NCI-H1105 (cell line): ENCODE measurements at places on chromosomes 3 and 15.
A peak's percentile ranks its signal among the peaks of the same experiment; 100 is the strongest.

GRCh38 chr15:82663186-82663600, 16.0 kb upstream of the CPEB1 start:
- no peak for DNase-seq

- DNase-seq: no peak
These were observed 5.9 kb downstream of the FLNB start for GRCh38 chr3:58013973-58014649.

GRCh38 chr3:52106951-52107611, 47.1 kb downstream of the POC1A start:
- no peak for DNase-seq

GRCh38 chr3:157119369-157119951, 40.5 kb downstream of the CCNL1 start:
- DNase-seq: no peak

DNA sequence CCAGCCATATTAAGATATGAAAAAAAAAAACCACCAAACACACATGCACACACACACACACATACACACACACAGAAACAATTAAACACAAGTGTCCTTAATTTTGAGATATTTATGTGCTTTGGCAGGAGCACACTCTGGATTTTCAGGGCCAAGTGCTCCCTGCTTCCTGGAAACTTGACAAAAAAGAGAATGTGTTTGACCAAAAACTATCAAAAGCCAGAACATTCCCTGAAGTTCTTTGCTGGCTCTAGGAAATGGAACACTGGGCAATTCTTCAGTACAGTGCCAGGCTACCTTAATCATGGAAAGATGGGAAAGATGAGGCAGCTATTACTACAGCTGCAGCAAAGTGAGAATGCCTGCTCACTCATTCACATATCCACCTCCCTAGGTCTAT, 44.6 kb downstream of the P3H2 start:
- DNase-seq: no peak

DNA sequence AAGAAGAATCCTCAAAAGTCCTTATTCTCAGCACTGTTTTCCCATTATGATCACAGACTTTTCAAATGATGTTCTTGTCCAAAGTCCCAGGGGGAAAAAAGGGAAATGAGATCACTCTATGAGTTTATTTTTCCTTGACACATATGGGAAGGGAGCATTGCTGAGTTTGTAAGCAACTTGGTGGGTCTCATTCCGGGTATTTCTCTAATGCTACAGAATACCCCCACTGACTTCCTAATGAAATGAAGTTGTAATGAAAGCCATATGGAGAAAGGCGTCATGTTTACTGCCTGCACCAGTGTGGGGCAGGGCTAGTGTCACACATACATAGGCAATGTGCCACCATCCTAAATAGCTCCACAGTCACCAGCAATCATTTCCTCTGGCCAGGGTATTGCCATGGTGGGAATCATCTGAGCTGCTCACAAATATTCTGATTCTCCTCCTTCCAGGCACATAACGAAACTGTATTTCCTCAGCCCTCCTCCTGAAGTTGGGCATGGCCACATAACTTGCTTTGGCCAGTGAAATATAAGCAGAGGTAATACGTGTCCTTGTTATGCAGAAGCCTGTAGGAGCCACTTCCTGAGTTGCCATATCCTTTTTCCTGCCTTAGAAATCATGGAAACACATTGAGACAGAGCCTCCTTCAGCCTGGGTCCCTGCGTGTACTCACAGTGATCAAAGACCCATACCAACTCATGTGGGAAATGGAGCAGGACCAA, 41.0 kb upstream of the C15orf61 start:
- no peak for DNase-seq

GRCh38 chr3:15495461-15496340, 25.8 kb downstream of the COLQ start:
- no peak for DNase-seq

GRCh38 chr15:66670762-66671580, 31.1 kb upstream of the SMAD6 start:
- DNase-seq: no peak

GRCh38 chr15:63818191-63818590, 15.6 kb downstream of the HERC1 start:
- no peak for DNase-seq

DNA sequence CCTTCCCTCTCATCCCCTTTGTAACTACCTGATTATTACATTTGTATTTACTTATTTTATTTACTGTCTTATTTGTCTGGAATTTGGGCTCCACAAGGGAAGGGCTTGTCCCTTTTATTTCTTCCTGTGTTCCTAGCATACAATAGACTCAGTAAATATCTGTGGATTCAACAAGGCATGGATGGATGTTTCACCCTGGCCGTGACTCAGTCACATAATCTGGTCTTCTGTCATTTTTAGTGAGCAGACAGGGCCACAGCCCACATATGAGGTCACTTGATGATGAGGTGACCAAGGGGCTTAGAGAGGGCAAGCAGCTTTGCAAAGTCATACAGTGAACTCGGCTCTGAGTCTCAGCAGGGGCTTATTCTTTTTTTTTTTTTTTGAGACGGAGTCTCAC, 7.8 kb upstream of the DAG1 start:
- DNase-seq: no peak

DNA sequence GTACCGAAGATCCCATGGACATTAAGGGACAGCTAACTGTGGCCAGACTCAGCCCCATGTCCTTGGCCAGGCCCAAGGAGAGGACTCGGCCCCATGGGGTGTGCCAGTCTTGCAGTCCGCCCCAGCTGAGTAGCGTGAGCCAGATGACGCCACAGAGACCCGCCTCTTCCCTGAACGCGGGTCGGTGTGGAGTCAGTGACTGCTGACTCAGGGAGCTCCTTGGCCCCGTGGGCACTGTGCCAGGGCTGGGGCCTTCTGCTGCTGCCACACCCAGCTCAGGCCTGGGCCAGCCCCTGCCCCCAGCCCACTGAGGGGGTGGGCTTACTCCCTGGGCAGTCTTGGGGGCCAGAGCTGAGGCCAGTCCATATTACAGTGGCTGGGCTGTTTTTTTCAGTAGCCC, 52.8 kb downstream of the PLXNA1 start:
- no peak for DNase-seq

DNA sequence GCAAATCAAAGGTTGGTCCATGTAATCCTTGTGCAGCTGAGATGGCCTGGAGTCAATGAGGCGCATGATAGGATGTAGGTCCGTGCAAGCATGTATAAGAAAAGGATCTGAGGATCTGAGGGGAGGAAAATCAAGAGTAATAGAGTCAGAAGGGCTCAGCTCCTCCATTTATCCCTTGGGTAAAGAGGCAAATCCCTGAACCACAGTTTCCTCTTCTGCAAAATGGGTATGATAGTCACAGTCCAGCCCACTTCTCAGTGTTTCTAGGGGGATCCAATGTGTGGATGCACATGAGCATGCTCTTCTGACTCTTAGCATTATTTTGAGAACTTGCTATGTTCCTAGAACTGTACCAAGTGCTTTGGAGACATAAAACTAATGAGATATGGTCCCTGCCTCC, 67.9 kb downstream of the BFSP2 start:
- DNase-seq: no peak

- DNase-seq: peak; percentile 77
These were observed 688.3 kb upstream of the LMCD1 start for GRCh38 chr3:7813365-7813764.

DNA sequence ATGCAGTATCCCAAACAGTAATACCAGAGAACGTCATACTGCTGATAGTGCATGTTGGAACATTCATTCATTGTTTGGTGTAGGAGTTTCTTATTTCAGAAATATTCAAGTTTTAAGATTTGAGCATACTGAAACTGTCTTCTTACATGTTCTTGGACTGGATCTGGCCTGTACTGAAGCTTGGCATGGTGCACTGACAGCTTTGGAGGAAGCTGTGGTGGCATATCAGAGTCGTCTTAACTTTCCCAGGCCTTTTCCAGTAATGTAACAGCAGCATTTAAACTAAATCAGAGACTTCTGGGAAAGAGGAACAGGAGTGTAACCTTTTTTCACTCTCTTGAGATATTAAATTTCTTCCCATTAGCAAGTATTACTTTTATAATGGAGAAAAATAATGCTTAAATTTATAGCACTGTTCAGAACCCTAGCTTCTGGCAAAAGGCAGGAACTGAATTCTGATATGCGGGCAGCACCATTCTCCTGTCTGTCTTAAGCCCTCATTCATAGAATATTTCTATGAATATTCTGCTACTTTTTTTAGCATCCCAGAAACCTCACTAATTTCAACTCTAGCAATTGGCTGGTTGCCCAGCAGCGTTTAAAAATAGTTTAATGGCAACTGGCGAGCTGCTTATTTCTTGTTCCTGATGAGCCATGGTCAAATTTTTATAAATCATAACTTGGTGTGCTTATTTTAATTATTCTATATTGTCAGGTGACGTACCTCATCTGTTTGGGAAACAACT, 31.1 kb downstream of the DNAJC13 start:
- peak; percentile 14 for DNase-seq

GRCh38 chr3:194103983-194104751, 31.8 kb upstream of the HES1 start:
- DNase-seq: peak; percentile 34

DNA sequence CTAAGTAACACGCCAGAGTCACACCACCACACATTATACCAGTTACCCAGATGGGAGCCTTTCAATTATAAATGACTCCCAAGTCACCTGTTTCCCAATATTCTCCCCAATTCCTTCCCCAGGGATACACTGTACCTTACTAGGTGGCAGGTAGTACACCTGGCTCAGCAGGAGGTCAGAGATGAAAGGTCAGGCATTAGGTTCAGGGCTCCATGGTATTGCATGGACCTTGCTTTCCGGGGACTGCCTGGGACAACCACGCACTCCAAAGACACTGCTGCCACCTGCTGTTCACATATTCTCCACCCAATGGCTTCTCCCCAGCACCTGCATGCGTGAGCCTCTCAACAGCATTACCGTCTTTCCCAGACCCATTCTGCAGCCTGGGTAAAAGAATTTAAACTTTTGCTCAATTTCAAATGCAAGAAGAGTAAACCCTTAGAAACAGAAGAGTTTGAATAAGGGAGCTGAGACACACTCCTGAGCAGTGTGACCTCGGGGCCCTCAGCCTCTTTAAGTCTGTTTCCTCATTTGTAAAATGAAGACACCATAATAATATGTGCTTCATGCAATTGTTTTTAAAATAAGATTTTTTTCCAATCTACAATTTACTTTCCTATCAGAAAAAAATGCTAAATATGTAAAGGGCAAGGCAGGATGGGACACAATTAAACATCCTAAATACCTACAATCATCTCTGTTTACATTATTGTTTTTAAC, 28.0 kb upstream of the LACTB start:
- peak; percentile 77 for DNase-seq

DNA sequence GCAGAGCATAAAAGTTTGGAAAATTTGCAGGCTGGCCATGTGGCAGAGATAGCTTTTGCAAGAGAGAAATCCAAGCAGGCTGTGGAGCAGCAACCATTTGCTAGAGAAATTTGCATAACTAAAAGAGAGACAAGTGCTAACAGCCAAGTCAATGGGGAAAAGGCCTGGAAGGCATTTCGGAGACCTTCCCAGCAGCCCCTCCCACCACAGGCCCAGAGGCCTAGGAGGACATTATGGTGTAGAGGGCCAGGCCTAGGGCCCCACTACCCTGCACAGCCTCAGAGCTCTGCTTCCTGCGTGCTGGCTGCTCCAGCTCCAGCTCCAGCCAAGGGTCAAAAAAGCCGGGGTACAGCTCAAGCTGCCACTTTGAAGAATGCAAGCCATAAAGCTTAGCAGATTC, 82.7 kb downstream of the MYO5A start:
- no peak for DNase-seq

DNA sequence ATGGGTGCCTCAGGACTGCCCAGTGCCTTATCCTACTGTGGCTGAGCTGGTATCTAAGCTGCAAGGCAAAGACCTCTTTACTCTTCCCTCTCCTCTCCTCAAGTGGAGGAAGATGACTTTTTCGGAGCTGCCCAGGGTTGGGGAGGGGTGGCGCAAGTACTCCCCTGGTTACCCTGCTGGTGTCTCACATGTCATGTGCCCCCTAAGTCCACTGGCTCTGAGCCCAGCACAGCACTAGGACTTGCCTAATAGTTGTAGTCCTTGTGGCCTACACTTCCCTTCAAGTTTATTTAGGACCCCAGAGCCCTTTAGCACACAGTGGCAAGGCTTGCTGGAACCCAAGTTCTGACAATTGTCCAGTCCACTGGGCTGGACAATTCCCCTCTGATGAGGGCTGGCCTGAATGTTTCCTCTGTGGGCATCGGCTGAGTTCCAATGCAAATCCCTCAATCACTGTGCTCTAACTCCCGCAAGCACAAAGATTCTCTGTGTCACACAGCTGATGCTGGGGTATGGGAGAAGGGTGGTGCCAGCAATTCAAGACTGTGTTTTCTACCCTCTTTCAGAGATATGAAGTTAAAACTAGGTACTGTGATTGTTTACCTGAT, 60.4 kb downstream of the UQCC5 start:
- no peak for DNase-seq

DNA sequence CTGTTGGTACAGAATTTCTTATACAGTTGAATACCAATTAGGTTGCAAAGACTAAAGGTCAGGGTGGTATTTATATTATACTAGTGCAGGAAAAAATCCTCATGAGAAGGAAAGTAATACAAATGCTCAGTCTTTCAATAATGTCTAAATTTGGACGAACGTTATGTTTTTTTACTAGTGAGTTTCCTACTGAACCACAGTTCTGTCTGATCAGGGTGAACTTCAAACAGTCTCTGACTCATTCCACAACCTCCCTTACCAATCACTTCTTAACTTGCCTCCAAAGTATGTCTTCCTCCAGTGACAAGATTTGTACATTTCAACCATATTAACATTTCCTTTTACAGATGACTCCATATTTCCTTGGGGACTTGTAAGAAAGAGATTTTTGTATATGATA, 3.4 kb downstream of the TMEM212 start:
- no peak for DNase-seq

DNA sequence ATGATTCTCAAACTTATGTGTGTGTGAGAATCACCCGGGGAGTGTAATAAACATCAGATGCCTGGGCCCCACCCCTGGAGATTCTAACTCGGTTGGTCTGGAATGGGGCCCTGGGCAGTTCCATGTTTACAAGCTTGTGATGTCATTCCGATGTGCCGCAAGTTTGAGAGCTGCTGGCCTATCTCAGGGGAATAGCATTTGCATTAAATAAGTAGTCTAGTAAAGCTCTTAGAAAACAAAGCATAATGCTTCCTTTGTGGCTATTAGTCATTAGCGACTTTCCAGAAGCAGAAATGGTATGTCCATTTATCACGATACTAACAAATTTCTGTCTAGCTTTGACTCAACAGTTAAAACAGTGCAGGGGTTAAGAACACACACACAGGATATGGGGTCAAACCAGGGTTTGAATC, 20.9 kb downstream of the PGBD4 start:
- no peak for DNase-seq

DNA sequence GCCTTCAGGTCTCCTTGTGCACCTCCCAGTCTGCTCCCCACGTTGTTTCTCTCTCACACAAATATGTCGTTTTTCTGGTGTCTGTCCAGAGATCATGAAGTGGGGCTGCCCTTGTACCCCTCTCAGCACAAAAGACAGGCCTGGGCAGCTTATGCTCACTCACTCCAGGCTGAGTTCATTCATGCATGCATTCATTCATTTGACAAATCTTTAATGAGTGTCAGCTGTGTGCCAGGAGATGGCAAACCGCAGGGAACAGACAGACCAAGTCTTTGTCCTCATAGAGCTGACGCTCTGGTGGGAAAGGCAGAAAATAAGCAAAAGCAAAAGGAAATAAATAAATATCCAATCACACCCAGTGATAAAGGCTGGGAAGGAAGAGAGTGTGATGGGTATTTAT, 7.6 kb upstream of the TRH start:
- no peak for DNase-seq
